Spleen (tissue), 13 donors: ENCODE measurements at places on chromosomes 7 and 10. TPM values are rescaled to one million over a fixed set of nuclear protein-coding genes. Genes with fewer than 3 reads are reported as not detected.

DNA sequence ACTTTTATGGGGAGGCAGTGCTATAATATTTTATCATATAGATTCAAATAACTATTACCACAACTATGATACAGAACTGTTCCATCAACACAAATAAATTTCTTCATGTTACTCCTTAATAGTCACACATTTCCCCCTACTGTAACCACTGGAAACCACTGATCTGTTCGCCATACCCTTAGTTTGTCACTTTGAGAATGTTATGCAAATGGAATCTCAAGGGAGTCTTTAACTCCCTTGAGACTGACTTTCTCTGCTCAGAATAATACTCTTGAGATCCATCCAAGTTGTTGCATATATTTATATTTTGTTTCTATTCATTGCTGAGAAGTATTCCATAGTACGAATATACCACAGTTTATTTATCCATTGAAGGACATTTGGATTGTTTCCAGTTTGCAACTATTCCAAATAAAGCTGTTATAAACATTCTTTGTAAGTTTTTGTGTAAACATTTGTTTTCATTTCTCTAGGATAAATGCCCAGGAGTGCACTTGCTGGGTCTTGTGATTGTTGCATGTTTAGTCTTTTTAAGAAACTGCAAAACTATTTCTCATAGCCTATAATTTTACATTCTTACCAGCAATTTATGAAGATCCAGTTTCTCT is 19.7 kb upstream of the PON2 start:
- H3K4me1 ChIP-seq = no peaks in the 10 kb centered on the region
- no peak for DNase-seq
- H3K27ac ChIP-seq = no peak overlapping the region
- no peak overlapping the region for H3K4me3 ChIP-seq
- no peaks in the 10 kb centered on the region for H3K27me3 ChIP-seq
- H3K36me3 ChIP-seq = no peaks in the 10 kb centered on the region

DNA sequence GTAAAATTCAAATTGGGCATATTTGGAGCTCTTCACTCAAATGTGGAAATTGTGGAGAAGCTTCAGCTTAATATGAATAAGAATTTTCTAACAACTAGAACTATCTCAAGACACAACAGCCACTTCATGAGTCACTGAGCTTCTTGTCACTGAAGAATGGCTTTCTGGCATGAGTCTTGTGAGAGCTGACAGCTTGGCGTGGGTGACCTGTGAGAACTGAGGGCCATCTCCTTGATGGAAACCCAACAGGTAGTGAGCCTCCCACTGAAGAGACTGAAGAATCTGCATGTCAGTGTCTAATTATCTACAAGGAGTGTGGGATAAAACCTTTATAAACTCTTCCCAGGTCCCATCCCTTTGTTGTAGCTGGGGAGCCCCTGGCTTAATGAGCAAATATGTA is 66.0 kb downstream of the CLEC2L start:
- no peaks in the 10 kb centered on the region for H3K27me3 ChIP-seq
- no peak overlapping the region for H3K27ac ChIP-seq
- DNase-seq = no peak

STOX1 gene
- total RNA-seq = 0.83 TPM

FUOM gene
- 26.7 TPM for total RNA-seq

DNA sequence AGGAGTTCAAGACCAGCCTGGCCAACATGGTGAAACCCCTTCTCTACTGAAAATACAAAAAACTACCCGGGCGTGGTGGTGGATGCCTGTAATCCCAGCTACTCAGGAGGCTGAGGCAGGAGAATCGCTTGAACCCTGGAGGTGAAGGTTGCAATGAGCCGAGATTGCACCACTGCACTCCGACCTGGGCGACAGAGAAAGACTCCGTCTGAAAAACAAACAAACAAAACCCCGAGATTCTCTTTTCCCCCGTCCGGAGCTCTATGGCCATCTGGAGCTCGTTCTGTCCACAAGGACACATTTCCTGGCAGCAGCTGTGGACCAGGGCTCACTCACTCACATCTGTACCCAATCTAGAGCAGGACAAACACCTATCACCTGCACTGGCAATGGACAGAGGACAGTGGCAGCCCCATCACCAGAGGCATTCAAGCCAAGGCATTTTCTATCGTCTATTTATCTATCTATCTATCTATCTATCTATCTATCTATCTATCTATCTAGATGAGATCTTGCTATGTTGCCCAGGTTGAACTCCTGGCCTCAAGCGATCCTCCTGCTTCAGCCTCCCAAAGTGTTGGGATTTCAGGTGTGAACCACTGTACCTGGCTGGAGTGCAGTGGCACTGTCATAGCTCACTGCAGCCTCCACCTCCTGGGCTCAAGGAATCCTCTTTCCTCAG is 167.1 kb upstream of the TNRC18 start:
- H3K4me1 ChIP-seq = peaks cover 56% of the 10 kb centered on the region

GRCh38 chr10:48699011-48699627 is 14.4 kb downstream of the WDFY4 start:
- H3K27ac ChIP-seq = peak overlapping the region; percentile 5
- H3K4me1 ChIP-seq = peaks cover 100% of the 10 kb centered on the region
- H3K27me3 ChIP-seq = no peaks in the 10 kb centered on the region
- H3K36me3 ChIP-seq = peaks cover 24% of the 10 kb centered on the region
- H3K4me3 ChIP-seq = no peak overlapping the region

GJD4 gene
- not detected for total RNA-seq

GRCh38 chr7:90706072-90706716 is 110.1 kb downstream of the CDK14 start:
- no peaks in the 10 kb centered on the region for H3K36me3 ChIP-seq
- H3K27ac ChIP-seq = no peak overlapping the region

GRCh38 chr7:150450491-150451001 is at the start of gene GIMAP8:
Gene GIMAP8, plus strand, starts transcription at chr7:150450630. Its CDS starts 16,069 bp downstream, at chr7:150466699.
- H3K27ac ChIP-seq = peak within 1 kb of the TSS; percentile 92
- H3K4me1 ChIP-seq = peaks cover 28% of the 10 kb centered on the region
- peak within 1 kb of the TSS; percentile 93 for H3K4me3 ChIP-seq
- H3K36me3 ChIP-seq = peaks cover 4% of the 10 kb centered on the region
- no peaks in the 10 kb centered on the region for H3K27me3 ChIP-seq

CCDC146 gene
- 21.3 TPM for total RNA-seq

TAS2R41 gene
- not detected for total RNA-seq

GRCh38 chr7:37039131-37039749 is 314.9 kb upstream of the AOAH start:
- H3K4me1 ChIP-seq = no peaks in the 10 kb centered on the region
- no peaks in the 10 kb centered on the region for H3K27me3 ChIP-seq
- H3K4me3 ChIP-seq = no peak overlapping the region
- DNase-seq = no peak
- no peaks in the 10 kb centered on the region for H3K36me3 ChIP-seq

ENTPD1 gene
- total RNA-seq = 70.7 TPM

NCF1 gene
- total RNA-seq = 116 TPM

DNA sequence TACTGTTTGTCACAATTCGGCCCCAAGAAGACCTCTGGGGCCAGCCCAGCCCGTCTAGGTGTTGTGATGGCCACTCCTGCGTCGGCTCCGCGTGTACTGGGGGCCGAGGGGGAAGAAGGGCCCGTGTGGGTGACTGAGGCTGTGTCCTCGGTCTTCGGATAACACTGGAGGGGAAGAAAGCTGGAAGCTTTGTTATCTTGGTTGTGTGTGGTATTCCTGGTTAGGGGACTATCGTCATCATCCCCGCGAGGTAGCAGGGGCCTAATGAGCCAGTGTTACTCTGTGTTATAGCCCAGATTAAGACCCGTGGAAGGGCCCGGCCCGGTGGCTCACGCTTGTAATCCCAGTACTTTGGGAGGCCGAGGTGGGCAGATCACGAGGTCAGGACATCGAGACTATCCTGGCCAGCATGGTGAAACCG is 854 bp downstream of the MTG1 start:
- peaks cover 17% of the 10 kb centered on the region for H3K36me3 ChIP-seq
- H3K4me3 ChIP-seq = peak overlapping the region; percentile 91
- no peak for DNase-seq
- H3K27me3 ChIP-seq = no peaks in the 10 kb centered on the region

INHBA gene
- 0.20 TPM for total RNA-seq

DNA sequence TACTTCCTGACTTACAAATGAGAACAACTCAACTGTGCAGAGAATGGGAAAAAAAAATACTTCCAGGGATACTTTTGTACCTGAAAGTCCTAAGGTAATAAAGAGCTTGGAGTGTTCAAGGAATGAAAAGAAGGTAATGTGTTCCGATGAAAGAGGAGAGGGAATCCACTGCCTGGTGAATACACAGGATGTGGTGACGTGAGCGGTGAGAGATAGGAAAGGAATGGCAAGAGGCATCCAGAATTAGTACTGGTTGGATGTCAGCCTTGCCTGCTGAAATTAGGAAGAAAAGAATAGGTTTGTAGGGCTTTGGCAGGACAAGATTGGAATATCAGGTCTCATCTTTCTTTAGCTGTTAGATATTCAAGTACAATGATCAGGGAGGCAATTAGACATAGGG is 347.7 kb downstream of the POM121L12 start:
- H3K4me1 ChIP-seq = no peaks in the 10 kb centered on the region
- H3K36me3 ChIP-seq = no peaks in the 10 kb centered on the region
- H3K27ac ChIP-seq = no peak overlapping the region
